ENCODE measurements at places on chromosomes 6 and 20.

DNA sequence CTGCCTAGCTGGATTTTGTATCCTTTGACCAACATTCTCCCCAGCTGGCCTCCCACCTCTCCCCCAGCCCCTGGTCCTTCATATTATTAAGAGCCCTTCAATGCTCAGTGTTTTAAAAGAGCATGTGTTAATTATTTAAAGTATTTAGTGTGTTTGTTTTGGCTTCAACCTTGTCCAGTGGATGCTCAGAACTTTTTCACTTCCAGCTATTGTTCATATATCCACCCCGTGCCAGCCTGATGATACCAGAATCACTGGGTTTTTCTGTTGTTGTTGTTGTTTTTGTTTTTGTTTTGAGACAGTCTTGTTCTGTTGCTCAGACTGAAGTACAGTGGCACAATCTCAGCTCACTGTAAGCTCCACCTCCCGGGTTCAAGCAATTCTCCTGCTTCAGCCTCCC lies 30.4 kb upstream of the SNX9 start:
- DNase-seq: no peak

DNA sequence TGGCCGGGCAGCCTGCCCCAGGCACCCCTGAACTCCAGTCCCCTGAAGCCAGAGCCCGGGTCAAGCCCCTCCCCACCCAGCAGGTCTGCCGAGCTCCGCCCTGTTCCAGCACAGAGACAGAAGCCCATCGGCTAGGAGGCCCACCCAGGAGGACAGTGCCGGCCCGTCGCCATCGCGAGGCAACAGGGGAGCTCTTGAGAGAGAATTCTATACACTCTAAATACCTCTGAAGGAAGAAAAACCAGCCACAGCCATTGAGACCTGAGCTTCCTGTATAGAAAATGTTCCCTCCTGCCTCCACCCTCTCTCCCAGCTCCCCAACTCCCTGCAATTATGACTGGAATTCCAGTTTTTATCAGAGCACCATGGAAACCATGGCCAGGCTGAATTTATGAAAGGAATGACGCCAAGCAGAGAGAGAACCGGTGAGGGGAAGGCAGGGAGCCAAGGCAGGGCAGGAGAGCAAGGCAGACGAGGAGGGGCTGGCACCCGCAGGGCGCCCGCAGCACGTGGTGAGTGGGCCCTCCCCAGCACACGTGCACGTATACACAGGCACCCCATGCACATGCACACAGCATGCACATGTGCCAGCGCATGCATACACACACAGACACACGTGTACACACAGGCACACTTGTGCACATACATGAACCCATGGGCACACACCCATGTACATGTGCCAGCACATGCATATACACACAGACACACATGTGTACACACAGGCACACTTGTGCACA lies 27.6 kb upstream of the MRGBP start:
- DNase-seq: no peak

GRCh38 chr6:108359901-108360882 lies 65.3 kb downstream of the AFG1L start:
- no peak for DNase-seq

DNA sequence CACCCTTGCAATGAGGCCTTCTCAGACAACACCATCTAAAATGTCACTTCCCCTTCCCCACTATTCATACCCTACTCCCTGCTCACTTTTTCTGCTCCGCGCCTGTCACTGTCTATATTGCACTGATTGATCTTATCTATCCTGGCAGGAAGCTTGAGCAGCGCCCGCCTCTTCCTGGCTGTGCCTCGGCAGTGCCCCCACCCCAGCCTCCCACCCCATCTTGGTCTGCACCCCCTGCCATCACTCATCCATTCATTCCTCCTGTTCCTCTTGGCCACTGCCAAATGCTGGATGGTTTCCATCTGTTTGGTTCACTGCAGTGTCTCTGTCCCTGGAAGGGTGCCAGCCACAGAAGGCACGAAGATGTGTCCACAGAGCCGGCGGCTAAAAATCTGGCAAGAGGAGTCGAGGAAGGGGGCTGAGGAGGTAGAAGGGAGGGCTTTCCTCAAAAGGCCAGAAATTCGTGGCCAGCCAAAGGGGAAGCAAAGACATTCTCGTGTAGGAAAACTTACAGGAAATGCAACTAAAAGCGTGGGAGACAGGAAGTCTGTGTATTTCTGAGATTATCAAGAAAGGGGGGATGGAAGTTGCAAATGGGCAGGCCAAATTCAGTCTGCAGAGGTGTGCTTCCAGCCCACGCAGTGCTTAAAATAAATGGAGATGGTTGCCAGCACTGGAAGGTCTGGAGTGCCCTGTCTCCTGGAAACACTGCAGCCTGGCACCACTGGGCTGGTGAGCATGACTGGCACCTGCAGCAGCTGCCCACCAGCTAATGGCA lies 27.6 kb downstream of the SYNJ2 start:
- no peak for DNase-seq

DNA sequence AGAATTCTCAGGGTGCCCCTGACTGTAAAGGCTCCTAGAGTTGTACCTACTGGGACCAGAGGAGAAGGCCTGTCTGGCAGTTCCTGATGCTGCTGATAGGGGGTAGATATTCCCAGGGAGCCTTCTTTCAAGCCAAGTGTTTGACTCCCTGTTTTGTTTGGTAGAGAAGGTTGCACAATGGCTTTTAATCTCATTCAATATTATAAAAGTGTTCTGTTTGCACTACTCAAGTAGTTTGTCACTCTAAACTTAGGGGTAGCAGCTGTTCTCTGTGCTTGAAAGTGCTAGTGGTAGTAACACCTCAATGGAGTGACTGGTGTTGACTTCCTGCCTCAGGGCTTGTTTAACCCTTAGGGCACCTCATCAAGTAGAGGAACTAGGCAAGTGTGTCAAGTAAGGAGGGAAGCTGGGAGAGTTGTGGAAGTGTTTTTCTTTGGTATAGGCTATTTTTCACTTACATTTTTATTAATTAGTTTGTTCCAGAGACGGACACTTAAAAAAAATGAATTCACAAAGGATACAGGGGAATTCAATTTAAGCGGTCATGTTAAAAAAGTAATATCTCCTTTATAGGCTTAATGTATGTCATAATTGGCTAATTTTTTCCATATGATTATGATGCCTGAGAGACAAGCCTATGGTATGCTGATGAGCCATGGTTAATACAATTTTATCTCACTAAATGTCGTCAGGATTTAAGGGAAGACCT lies 38.1 kb downstream of the BICRAL start:
- DNase-seq: peak; percentile 23
